ENCODE measurements at places on chromosomes 2 and 18. TPM values are rescaled to one million over a fixed set of nuclear protein-coding genes. Genes with fewer than 3 reads are reported as not detected.

DOK6 gene
- 80.7 TPM for total RNA-seq

TANK gene
- 63.4 TPM for total RNA-seq

ESPNL gene
- 0.23 TPM for total RNA-seq

GLI2 gene
- total RNA-seq, result 1.2 TPM

C2orf72 gene
- 46.1 TPM for total RNA-seq

SULT6B1 gene
- not detected for total RNA-seq

TEX44 gene
- total RNA-seq, result not detected

UNC80 gene
- total RNA-seq, result 26.5 TPM

CFC1 gene
- 9.2 TPM for total RNA-seq

Data from diencephalon (tissue), 1 donor.